Smooth muscle cell of bladder (primary cell): ENCODE measurements at places on chromosomes 7 and 10. TPM values are rescaled to one million over a fixed set of nuclear protein-coding genes. Genes with fewer than 3 reads are reported as not detected.

The GNAT3 gene
- total RNA-seq = not detected in 2 replicates

The PON3 gene
- not detected in 2 replicates for total RNA-seq

The PDE1C gene
- 0.92 and 2.7 TPM in 2 replicates for total RNA-seq

The GPR141 gene
- total RNA-seq = 0.09 TPM in 1 of 2 replicates, not detected in the other

The PRRT4 gene
- total RNA-seq = 0.18 TPM in 1 of 2 replicates, not detected in the other

The UCN3 gene
- not detected in 2 replicates for total RNA-seq

The NME8 gene
- not detected in 2 replicates for total RNA-seq

The SFRP4 gene
- total RNA-seq = 9.0 and 112 TPM in 2 replicates

The TRIM50 gene
- total RNA-seq = not detected in 2 replicates

The AKR1C8 gene
- not detected in 2 replicates for total RNA-seq

The SOSTDC1 gene
- not detected in 2 replicates for total RNA-seq

The LLCFC1 gene
- total RNA-seq = not detected in 2 replicates
